ENCODE measurements at places on chromosomes 3 and 15.
A peak's percentile ranks its signal among the peaks of the same experiment; 100 is the strongest.

- DNase-seq, result no peak
Observed at GRCh38 chr15:60390231-60390630, 7.6 kb downstream of the ANXA2 start.

DNA sequence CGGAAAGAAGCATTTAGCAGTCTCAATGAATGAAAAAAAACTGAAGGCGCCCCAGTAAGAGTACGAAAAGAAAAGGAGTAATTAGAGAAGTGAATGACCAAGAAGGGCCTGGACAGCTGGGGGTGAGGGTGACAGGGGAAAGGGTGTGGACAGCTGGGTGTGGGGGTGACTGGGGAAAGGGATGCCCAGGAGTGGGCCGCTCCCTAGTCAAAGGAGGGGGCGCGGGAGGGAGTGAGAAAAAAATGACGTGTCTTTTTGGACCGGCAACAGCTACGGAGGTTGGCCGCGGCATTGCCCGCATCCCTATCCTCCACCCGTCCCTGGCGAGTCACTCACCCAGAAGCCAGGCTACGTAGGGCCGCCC lies 274 bp upstream of the ZCWPW2 start:
- DNase-seq, result no peak

GRCh38 chr3:52649461-52650210 lies 36.1 kb downstream of the PBRM1 start:
- DNase-seq, result no peak

GRCh38 chr3:127815001-127815400 lies 7.3 kb downstream of the MGLL start:
- DNase-seq, result peak; percentile 34

- no peak for DNase-seq
Observed at GRCh38 chr15:89660556-89660955, 5.3 kb upstream of the KIF7 start.

GRCh38 chr15:95765161-95765560 lies 565.3 kb upstream of the NR2F2 start:
- DNase-seq, result no peak

GRCh38 chr3:107524841-107525643 lies 2.3 kb downstream of the BBX start:
- DNase-seq, result peak; percentile 34

GRCh38 chr3:71601811-71602210 lies 18.3 kb upstream of the FOXP1 start:
- DNase-seq, result no peak

DNA sequence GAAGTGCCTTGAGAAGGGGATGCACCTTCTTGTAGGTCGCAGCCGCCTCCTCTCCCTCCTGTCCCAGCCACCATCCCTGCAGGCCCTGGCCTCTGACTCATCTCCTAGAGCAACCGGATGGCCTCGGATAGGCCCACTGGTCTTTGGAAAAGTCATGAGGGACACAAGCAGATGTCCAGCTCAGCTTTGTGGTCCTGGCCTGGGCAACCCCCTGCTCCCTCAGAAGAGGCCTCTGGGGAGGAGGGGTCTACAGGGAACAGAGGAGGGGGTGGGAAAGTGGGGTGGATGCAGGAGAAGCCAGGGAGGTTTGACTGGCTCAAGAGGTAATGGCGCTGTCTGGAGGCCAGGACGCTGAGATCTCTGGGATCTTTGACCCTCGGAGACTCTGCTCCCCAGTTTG lies 259.2 kb upstream of the TLE3 start:
- no peak for DNase-seq

GRCh38 chr3:188432802-188433520 lies 279.0 kb downstream of the LPP start:
- DNase-seq, result no peak

DNA sequence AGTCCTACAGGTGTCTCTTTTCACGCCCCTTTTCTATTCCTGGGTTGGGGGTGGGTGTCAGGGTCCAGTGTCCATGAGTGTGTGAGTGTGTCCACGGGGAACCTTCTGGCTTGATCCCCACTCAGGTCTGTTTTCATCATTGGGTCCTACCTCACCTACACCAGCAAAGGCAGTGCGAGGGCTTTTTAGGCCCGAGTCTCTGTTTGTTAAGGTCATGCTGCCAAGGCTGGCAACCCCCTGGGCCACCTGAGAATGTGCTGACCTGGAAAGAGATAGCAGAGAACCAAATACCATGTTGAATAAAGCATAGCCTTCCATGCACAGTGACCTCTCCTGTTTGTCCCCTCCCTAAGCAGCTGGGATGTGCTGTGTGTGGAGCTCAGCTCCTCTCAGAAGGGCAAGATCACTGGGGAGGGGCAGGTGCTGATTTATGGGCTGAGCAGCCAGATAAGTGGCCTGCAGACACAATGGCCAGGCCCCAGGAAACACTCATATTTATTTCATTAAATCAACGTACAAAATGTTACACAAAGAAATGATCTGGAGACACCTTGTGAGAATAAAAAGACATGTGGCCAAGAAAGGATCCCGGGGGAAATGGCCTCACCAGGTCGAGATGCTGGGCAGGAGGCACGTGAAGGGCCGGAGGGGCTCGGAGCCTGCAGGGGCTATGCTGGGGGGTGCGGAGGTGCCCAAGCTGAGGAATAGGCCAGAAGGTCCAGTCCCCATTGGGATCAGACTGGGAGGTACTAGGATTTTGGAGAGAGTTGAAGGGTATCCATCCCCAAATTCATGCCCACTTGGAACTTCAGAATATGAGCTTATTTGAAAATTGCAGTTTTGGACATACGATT lies 36.1 kb downstream of the RAB6B start:
- no peak for DNase-seq

DNA sequence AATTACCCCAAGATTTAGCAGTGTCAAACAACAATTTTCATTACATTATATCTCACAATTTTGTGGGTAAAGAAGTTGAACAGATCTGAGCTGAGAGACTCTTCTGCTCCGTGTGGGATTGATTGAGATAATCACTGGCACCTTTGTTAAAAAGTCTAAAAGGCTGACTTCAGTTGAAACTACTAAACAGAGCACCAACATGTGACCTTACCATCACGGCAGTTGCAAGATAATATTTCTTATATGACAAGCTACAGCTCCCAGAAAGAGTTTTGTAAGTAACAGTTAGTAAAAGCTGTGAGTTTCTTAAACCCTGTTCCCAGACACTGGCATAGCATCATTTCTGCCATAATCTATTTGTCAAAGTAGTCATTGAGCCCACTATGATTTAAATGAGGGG lies 25.0 kb downstream of the CGGBP1 start:
- DNase-seq, result no peak

DNA sequence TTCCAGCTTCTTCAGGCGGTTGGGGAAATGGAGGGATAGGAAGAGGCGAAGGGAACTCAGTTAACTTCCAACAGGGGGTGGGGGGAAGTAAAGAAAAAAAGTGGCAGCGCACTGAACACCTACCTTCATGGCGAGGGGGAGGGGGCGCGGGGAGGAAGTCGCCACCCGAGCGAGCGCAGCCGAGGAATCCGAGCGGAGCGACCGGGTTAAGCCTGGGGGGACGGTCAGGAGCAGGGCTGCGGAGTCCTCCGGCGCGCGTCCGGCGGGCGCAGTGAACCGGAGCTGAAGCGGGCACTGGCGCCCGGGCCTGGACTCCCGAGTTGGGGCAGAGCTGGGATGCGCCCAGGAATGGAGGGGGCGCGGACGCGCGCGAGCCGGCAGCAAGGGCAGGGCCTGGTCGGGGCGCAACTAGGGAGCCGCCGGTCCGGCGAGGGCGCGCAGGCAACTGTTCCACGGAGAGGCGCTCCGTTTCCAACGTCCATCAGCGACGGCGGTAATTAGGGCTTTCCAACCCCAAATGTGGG lies at the start of gene WNT5A:
Gene WNT5A, minus strand, starts transcription at position 450 of the 524 bp plus-strand sequence. Its CDS starts 321 bp downstream, at position 129.
- no peak for DNase-seq

DNA sequence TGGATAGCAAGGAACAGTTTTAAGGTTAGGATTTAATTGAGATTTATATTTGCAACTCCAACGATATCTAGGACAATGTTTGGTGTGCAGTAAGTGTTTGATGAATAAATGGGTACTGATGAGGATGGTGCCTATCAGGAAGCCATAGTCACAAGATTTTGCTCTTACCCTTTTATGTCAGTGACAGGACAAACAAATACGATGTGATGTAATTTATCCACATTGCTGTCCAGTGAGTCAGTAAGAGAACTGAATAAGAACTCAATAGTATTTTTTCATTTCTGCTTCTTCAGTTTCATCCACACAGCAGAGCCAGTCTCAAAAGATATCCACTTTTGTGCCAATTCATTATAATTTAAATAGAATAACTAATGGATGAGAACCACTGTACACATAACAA lies 18.5 kb downstream of the C3orf85 start:
- DNase-seq, result no peak

DNA sequence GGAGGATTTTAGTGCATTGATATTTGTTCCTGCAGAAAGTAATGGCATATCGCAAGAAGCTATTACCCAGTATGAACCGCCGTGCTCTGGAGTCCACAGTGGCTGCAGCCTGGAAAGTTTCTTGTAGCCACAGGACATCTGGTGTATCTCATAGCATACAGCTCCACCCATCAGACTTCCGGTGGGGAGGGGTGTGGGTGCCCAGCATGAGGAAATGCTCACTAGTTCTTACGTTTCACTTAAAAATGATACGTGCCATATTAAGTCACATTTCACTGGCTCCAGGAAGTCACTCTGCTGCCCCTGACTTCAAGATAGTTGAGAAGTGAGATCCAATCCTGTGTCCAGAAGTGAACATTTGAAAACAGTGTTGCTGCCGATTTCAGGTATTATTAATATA lies 990.4 kb downstream of the GBE1 start:
- no peak for DNase-seq

DNA sequence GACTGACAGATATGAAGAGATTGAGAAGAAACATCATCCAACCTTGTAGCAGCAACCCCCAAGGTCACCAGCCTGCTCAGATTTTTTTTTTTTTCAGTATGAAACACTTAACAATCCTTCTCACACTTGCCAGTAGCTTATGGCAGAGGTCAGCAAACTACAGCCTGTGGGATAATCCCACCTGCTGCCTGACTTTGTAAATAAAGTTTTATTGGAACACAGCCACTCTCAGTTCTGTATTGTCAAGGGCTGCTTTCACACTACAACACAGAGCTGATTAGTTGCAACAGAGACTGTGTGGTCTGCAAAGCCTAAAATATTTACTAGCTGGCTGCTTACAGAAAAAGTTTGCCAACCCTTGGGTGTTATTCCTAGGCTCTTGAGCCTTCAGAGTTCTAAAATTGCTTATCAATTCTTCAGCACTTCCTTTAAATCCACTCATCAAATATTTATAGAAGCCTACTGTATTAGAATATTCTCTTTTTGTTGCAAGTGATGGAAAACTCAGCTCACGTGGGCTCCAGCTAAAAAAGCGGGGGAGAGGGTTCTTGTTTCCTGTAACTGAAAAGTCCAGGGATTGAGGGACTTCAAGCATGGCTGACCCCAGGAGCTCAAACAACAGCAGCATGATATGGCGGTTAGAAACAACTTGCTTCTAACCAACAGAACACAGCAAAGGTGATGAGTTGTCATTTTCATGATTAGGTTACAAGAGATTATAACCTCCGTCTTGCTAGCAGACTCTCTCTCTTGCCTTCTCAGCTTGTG lies 246.1 kb downstream of the SHQ1 start:
- DNase-seq, result no peak

DNA sequence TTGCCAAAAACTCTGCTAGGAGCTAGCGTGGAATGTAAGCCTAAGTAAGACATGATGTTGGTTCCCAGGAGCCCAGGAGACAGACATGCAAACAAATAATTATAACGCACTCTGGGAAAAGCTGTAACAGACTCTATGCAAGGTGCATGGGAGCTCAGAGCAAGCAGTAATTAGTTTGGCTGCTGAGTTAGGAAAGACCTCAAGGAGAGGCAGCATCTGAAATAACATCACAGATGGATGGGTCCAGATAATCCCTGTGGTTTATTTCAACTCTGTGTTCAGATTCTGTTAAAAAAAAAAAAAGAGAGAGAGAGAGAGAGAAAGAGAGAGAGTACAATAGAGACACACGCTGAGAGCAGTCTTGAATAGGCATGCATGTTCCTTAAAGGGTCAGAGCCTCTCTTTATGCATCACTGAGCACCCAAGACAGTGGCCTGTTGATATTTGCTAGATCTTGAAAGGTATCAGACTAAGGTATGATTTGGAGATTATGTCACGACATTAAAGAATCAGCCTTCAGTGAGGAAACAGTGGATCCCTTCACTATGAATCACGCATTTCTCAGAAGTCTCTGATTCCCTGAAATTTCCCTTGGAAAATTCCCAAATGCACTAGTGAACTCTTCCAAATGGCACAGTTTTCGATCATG lies 124.4 kb upstream of the LIPC start:
- peak; percentile 57 for DNase-seq

DNA sequence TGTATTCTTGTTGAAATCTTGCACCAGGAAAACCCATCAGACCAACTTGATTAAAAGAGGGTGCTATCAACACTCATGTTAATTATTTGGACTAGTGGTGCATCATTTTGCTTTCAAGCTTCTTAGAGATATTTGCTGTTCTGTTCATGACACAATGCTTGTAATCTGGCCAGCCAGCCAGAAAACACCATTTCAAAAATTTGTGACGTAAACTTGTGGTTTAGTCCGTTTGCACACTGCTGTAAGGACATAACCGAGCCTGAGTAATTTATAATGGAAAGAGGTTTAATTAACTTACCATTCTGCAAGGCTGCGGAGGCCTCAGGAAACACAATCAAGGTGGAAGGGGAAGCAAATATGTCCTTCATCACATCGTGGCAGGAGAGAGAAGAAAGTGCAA lies 374.3 kb upstream of the TGFBR2 start:
- DNase-seq, result no peak

GRCh38 chr15:25652704-25653103 lies 210.4 kb downstream of the ATP10A start:
- no peak for DNase-seq

DNA sequence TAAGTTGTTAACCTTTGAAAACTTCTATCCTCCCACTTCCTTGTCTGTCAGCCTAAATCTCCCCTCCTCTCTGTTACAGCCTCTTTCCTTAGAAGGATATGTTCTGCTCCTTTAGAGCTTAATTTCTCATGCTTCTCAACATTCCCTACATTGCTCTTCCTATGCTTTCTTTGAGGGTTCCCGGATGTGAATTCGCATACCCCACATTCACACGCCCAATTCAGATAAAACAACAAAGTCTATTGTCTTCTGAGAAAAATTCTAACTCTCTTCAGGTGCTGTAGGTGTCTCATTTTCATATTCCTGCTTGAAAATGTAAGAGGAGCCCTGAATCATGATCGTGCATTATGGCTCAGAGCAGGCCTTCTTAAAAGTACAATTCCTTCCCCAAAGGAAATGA lies 171.8 kb upstream of the DPH6 start:
- DNase-seq, result no peak

DNA sequence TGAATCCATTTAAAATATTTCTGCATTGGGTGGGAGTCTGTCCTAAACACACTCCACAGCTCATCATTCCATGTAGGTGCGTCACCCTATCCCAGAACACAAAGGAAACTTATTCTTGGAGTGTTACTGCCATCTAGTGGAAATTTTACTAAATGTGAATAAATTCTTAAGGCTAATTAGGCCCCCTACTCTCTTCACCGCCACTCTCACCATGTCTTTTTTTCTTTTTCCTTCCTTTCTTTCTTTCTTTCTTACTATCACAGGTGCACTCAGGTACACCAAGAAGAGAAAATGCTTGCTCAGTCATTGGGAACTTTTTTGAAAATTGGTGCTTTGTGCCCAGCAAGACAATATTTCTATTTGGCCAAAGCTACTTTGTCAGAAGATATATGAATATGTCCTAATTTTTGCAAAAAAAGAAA lies 26.4 kb upstream of the ATP8B4 start:
- DNase-seq, result peak; percentile 86

Measured in NCI-H2171 treated with DMSO at 0.1 percent for 48 hours (cell line).